ENCODE measurements at places on chromosomes 12 and 14.

DNA sequence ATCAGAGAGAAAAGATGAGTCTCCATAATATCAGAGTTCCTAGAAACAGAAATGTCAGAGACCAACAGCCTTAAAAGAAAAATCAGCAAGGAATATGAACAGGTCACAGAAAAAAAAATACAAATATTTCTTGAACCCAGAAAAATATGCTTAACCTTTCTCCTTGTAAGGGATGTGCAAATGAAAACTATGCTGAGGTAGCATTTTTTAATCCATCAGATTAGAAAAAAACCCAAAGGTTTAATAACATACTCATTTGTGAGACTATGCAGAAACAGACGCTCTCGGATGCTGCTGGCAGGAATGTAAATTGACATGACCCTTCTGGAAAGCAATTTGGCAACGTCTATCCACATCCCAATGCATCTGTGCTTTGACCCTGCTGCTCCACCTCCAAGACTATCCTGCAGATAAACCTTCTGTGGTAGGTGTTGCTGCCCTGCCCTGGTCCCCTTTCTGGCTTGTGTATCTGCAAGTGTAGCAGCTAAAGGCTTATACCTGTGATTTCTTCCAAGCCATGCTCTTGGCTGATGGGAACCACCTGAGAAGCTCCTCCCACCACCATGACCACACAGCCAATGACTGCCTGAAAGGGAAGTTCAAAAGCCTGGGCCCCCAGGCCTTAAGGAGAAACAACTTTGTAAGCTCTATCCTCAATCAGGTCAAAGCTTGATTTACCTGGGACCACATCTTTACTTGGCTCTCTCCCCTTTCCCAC is 49.4 kb downstream of the LTBP2 start:
- peak; percentile 24 for DNase-seq

GRCh38 chr12:6069437-6070093 is 54.9 kb downstream of the VWF start:
- no peak for DNase-seq

- DNase-seq = no peak
Observed at GRCh38 chr12:67681941-67682620, 33.5 kb downstream of the DYRK2 start.

- no peak for DNase-seq
Observed at GRCh38 chr12:94078138-94078723, 70.1 kb upstream of the PLXNC1 start.

DNA sequence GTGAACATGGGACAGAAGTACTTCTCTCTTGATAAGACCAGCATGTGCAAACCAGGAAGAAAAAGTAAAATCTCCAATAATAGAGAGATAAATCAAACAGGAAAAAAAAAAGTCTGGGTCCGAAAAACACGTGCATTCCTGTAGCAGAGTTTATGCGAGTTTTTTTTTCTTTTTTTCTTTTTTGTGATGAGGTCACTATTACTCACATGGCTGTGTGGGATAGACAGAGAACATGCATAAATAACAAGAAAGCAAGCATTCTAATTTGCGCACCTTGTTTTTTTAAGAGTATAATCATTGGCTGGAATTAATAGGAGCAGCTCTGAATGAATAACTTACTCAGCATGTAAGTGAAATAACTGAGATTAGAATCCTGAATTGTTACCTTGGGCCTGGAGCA is 91.9 kb upstream of the CPM start:
- DNase-seq = no peak

GRCh38 chr14:33279865-33280264 is 341.2 kb downstream of the NPAS3 start:
- no peak for DNase-seq
